ENCODE measurements at places on chromosomes 12 and 14. TPM values are rescaled to one million over a fixed set of nuclear protein-coding genes. Genes with fewer than 3 reads are reported as not detected.
A peak's percentile ranks its signal among the peaks of the same experiment; 100 is the strongest.

- no peak overlapping the region for H3K27ac ChIP-seq
- H3K27me3 ChIP-seq: no peaks in the 10 kb centered on the region
- peaks cover 100% of the 10 kb centered on the region for H3K4me1 ChIP-seq
- peak; percentile 38 for DNase-seq
Measured at GRCh38 chr12:122086116-122086515, 7.6 kb downstream of the MLXIP start.

DNA sequence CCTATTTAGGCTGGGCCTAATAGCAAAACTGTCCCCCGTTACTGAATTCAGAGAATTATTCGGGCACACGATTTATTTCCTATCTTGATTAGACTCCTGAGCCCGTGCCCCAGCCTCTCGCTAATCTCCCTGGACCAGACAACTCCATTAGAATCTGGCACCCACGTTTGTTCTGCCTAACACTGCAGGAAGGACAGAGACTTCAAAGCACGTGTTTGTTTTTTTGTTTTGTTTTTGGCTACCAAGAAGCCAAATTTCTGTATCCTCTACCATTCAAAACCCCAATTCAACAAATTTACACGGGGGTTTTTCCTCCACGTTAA is 4.8 kb downstream of the USP44 start:
- DNase-seq: no peak
- no peak overlapping the region for H3K27ac ChIP-seq

GRCh38 chr14:55624913-55625312 is 44.9 kb downstream of the KTN1 start:
- no peak overlapping the region for H3K27ac ChIP-seq
- peaks cover 26% of the 10 kb centered on the region for H3K36me3 ChIP-seq
- H3K27me3 ChIP-seq: no peaks in the 10 kb centered on the region
- no peaks in the 10 kb centered on the region for H3K4me1 ChIP-seq
- no peak for DNase-seq

GRCh38 chr12:30877105-30877875 is 49.3 kb upstream of the TSPAN11 start:
- H3K36me3 ChIP-seq: no peaks in the 10 kb centered on the region
- no peak overlapping the region for H3K27ac ChIP-seq
- no peak overlapping the region for H3K4me3 ChIP-seq
- no peaks in the 10 kb centered on the region for H3K4me1 ChIP-seq

GRCh38 chr12:32650508-32650907 is 28.6 kb upstream of the DNM1L start:
- H3K36me3 ChIP-seq: no peaks in the 10 kb centered on the region
- H3K27me3 ChIP-seq: no peaks in the 10 kb centered on the region
- H3K4me3 ChIP-seq: no peak overlapping the region
- no peaks in the 10 kb centered on the region for H3K4me1 ChIP-seq

DNA sequence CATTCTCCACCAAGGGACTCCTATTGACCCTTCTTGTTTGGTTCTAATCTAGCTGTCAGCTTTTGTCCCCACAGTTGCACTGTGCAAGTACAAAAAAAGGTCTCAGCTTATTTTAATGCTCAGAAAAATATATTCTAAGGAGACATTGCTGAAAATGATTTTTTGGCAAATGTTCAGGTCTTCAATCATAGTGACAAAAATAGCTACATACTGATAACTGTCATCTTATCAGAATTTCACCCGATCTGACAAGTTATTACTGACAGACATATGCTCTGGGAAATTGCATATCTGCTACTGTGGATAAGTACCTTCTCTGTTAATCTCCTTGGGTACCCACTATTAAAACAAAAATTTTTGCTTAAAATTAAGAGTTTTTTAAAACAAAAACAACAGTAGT is 263.6 kb downstream of the FLRT2 start:
- H3K27me3 ChIP-seq: no peaks in the 10 kb centered on the region
- H3K36me3 ChIP-seq: no peaks in the 10 kb centered on the region
- no peak overlapping the region for H3K27ac ChIP-seq
- no peaks in the 10 kb centered on the region for H3K4me1 ChIP-seq
- no peak for DNase-seq

DNA sequence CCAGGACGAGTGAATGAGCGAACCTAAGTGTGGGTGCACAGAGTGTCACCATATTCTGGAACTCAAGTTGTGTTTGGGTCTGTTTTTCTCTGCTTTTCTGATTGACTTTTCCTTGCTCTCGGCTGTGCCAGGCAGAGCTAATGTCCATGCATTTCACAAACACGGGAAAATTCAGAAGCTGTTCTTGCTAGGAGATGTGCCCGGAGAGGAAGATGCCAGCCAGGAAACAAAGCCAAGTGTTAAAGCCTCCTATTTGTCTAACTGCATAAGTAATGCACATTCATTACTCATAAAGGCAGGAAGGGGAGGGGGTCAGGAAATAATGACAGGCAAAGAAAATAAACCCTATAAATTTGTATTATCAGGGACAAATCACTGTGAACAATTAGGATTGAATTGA is 250.4 kb upstream of the SFSWAP start:
- no peak for DNase-seq
- no peak overlapping the region for H3K27ac ChIP-seq
- H3K36me3 ChIP-seq: no peaks in the 10 kb centered on the region
- H3K4me3 ChIP-seq: no peak overlapping the region

DNA sequence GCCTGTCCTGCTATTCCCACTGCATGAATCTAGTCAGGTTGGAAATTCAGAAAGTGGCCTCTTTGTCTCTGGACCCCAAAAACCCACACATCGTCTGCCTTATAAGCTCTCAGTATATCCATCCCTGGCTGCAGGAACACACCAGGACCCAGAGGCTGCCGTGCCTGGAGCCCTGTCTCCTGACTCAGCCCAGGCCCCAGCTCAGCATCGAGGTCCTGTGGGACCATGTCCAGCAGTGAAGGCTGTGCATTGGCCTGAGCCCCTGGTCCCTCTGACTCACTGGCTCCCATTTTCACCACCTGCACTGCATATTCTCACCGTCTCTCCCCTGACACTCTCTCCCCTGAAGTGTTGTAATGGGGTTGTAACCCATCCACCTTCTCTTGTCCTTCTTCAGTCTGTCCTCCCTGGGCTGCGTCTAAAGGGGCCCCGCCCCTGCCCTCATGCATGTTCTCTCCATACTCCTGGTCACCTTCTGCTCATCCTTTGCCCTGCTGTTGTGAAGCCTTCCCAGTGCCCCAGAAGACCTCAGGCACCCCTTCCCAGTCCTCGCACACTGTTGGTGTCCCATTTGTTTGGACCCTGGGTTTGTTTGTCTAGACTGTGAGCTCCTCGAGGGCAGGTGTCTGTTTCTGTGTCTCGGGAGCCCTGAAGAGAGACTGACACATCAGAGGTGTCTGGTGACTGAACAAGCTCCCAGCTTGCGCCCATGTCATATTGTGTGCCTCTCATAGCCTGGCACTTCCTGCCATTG is 43.8 kb downstream of the EVL start:
- no peaks in the 10 kb centered on the region for H3K27me3 ChIP-seq
- DNase-seq: peak; percentile 62
- no peaks in the 10 kb centered on the region for H3K36me3 ChIP-seq

GRCh38 chr12:128426511-128426910 is 159.5 kb downstream of the TMEM132C start:
- H3K36me3 ChIP-seq: no peaks in the 10 kb centered on the region
- no peak for DNase-seq
- no peaks in the 10 kb centered on the region for H3K27me3 ChIP-seq
- no peak overlapping the region for H3K27ac ChIP-seq
- no peak overlapping the region for H3K4me3 ChIP-seq
- no peaks in the 10 kb centered on the region for H3K4me1 ChIP-seq

GRCh38 chr14:68444449-68445168 is 348.3 kb downstream of the ZFP36L1 start:
- peak overlapping the region; percentile 17 for H3K27ac ChIP-seq
- no peak overlapping the region for H3K4me3 ChIP-seq
- no peaks in the 10 kb centered on the region for H3K27me3 ChIP-seq
- peaks cover 2% of the 10 kb centered on the region for H3K4me1 ChIP-seq
- no peak for DNase-seq

GRCh38 chr14:44778604-44779003 is 183.1 kb downstream of the KLHL28 start:
- DNase-seq: no peak
- H3K27me3 ChIP-seq: no peaks in the 10 kb centered on the region
- H3K27ac ChIP-seq: no peak overlapping the region
- no peaks in the 10 kb centered on the region for H3K36me3 ChIP-seq
- no peak overlapping the region for H3K4me3 ChIP-seq

GRCh38 chr14:54927551-54927950 is 24.9 kb upstream of the GCH1 start:
- H3K27ac ChIP-seq: no peak overlapping the region
- no peak for DNase-seq
- H3K4me3 ChIP-seq: no peak overlapping the region
- H3K27me3 ChIP-seq: no peaks in the 10 kb centered on the region
- H3K36me3 ChIP-seq: no peaks in the 10 kb centered on the region
- no peaks in the 10 kb centered on the region for H3K4me1 ChIP-seq

DNA sequence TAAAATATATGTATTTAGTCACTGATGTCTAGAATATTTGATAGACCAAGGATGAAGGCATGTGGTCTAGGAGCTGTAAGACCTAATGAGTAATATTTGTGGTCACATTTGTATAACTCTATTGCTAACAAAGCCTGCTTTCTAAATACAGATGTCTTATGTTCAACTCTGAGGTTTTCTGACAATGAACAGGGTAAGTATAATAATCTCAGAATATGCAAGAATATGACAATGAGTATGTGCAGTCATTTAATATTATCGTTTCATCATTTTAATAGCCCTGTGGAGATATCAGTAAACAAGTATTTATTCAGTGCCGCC is 389.6 kb downstream of the LRIG3 start:
- H3K4me1 ChIP-seq: peaks cover 29% of the 10 kb centered on the region
- no peak overlapping the region for H3K27ac ChIP-seq
- no peaks in the 10 kb centered on the region for H3K27me3 ChIP-seq
- no peaks in the 10 kb centered on the region for H3K36me3 ChIP-seq
- no peak overlapping the region for H3K4me3 ChIP-seq

DNA sequence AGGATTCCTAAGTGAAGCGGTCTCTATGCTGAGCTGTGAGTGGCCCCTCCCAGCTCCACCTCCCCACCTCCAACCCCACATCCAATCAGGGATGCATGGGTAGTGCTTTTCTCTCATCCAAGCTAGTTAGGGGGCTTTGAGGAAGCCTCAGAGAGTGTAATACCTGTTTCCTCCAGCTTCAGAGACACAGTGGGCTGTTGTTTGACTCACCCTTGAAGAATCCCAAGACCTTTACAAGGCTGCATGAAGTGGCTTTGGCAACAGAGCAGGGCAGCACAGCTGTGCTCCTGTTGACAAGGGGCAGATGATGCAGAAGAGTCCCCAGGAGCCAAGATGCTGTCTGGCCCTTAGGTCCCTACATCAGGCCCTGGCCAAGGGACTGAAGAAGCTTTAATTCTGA is 27.1 kb upstream of the CLMN start:
- no peak for DNase-seq
- H3K36me3 ChIP-seq: no peaks in the 10 kb centered on the region
- H3K27ac ChIP-seq: no peak overlapping the region
- no peaks in the 10 kb centered on the region for H3K4me1 ChIP-seq

DNA sequence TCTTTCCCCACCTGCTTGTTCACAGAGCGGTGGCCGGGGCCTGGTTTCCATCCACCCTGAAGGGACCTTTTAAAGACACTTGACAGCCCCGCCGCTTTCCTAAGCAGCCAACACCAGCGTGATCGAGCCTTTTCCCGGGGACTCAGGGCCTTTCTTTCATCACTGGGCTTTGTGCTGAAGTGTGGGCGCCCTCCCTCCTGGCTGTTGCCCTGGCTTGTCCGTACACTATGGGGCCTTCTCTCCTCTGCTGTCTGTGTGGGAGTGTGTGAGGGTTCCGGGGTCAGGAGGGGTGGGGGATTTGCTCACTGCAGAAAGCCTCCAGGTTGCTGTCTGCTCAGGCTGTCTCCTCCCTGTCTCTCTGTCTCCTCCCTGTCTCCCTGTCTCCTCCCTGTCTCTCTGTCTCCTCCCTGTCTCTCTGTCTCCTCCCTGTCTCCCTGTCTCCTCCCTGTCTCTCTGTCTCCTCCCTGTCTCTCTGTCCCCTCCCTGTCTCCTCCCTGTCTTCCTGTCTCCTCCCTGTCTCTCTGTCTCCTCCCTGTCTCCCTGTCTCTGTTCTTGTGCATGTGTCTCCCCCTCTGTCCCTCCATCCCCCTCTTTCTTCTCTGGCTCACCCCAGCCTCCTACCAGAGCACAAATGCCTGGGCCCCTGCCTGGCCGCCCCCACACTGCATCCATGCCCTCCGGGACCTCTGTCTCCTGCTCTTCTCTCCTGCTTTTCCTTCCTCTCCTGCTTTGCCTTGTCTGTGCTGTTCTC is 64.7 kb downstream of the CCDC92 start:
- no peak overlapping the region for H3K4me3 ChIP-seq
- H3K4me1 ChIP-seq: no peaks in the 10 kb centered on the region
- no peak overlapping the region for H3K27ac ChIP-seq
- no peak for DNase-seq
- H3K27me3 ChIP-seq: peaks cover under 1% of the 10 kb centered on the region

DNA sequence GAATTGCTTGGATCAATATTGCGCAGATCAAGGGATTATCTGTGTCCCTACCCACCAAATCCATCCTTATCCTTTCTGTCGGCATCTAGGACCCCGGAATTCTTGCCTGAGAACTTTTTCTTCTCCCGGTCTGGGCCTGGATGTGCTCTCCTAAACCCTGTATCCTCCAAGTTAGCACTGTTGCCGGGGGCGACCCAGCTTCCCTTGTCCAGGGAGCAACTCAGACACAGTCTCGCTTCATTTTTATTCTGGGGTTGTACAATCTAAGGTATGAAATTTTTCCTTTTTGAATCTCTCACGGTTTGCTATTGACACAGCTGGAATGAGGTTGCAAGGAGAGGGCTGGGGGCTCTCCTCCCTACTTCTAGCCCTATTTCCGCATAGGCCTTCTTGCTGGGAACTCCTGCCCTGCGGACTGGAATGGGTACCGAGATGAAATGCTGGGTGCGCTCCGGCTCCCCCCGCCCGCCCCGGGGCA is 403 bp upstream of the PNP start:
- no peaks in the 10 kb centered on the region for H3K36me3 ChIP-seq
- no peak for DNase-seq
- peaks cover 18% of the 10 kb centered on the region for H3K4me1 ChIP-seq

DNA sequence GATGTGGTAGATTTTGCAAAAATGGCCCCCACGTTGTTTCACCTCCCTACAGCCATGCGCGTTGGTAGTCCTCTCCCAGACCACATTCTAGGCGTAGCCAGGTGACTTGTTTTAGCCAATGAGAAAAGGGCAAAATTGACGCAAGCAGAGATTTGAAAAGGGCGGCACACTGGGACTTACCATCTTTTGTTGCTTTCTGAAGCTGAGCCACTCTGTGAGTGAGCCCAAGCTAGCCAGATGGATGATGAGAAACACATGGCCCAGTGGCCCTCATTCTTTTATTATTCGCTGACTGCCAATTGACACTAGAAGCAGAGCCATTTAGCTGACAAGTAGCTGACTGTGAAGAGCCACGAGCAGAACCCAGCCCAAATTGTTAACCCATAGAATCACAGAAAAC is 142.0 kb upstream of the GZMB start:
- H3K4me1 ChIP-seq: no peaks in the 10 kb centered on the region
- H3K27ac ChIP-seq: no peak overlapping the region
- H3K27me3 ChIP-seq: no peaks in the 10 kb centered on the region
- H3K4me3 ChIP-seq: no peak overlapping the region
- no peak for DNase-seq
- H3K36me3 ChIP-seq: no peaks in the 10 kb centered on the region

Gene MSI1
- total RNA-seq: not detected

Gene SENP1
- total RNA-seq: 24.3 TPM

Gene FZD10
- 1.2 TPM for total RNA-seq

Gene KRT78
- total RNA-seq: not detected

Gene DIO3
- total RNA-seq: 0.55 TPM

Gene KRT81
- total RNA-seq: 0.14 TPM

Gene CEP170B
- total RNA-seq: 7.8 TPM

Gene ZNF84
- 32.7 TPM for total RNA-seq

Gene IFNG-AS1
- not detected for total RNA-seq

Gene SHMT2
- total RNA-seq: 52.2 TPM
